ENCODE measurements at places on chromosomes 16 and 17.

- no peak for DNase-seq
These were observed 145.2 kb downstream of the PMP22 start for GRCh38 chr17:15119968-15120367.

GRCh38 chr17:14471052-14471451 lies 170.2 kb downstream of the HS3ST3B1 start:
- no peak for DNase-seq

GRCh38 chr17:33766721-33767120 lies 473.6 kb upstream of the ASIC2 start:
- no peak for DNase-seq

DNA sequence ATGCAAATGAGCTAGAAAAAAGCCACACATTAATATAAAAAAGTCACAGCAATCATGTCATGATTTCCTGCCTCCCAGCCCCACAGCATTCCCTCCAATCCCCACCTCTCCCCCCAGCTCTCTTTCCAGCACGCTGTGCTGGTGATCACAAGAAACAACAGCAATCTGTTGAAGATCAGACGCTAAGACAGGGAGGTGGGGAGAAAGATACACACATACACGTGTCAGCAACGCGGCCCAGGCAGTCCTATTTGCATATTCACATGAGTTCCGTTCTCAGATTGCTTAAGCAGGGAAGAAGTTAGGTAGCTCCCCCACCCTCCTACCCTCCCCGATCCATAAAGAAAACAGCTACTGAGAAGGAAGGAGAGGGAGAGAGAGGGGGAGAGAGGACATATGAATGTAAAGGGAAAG lies 405.5 kb upstream of the PSMD7 start:
- no peak for DNase-seq

DNA sequence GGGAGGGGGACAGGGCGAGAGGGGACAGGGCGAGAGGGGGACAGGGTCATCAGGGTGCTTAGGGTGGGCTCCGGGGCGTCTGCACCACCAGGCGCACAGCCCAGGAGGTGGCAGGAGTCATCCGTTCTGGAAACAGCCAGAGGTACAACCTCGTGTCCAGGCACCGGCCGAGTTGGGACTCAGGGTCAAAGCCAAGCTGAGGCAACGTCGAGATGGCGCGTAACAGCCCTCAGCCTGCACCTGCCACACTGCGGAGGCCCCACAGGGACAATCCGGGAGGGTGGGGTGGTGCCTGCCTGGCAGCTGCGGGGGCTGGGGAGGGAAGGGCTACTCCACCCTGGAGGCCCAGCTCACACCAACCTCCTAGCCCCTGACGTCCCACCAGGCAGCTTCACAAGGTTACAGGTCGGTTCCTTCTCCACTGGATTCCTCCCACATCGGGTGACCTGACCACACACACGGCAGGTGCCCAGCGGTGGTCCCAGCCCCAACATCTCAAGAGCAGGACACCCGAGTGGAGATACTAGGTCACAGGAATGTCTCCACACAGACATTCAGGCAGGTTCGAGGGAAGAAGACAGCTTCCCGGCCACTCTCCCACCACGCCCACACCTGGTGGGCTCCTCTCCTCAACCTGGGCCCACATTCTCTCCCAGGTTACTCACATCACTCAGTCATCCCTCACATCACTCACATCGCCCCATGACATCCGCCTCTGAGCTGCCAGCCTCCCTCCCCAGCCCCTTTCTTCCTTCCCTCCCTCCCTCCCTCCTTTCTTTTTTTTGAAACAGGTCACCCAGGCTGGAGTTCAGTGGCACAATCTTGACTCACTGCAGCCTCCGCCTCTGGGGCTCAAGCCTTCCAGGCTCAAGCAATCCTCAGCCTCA lies 47.3 kb downstream of the RPH3AL start:
- DNase-seq, result no peak
